ENCODE measurements at places on chromosomes 1 and 21. TPM values are rescaled to one million over a fixed set of nuclear protein-coding genes. Genes with fewer than 3 reads are reported as not detected.

- no peak for DNase-seq
Measured at GRCh38 chr1:234645964-234646363, 36.0 kb upstream of the IRF2BP2 start.

GRCh38 chr1:77238462-77238861 lies 19.2 kb upstream of the PIGK start:
- no peak for DNase-seq

The PGLYRP4 gene
- not detected for total RNA-seq

GRCh38 chr1:58722967-58723366 lies 23.1 kb upstream of the MYSM1 start:
- peak; percentile 56 for DNase-seq

- DNase-seq, result no peak
Measured at GRCh38 chr1:231214918-231215680, 25.9 kb upstream of the GNPAT start.

The LCE1B gene
- total RNA-seq, result not detected

The KIF21B gene
- total RNA-seq, result 49.3 TPM

- no peak for DNase-seq
Measured at GRCh38 chr1:165562571-165562970, 18.8 kb downstream of the LRRC52 start.

GRCh38 chr1:220875260-220875659 lies 4.0 kb upstream of the HLX start:
- no peak for DNase-seq

DNA sequence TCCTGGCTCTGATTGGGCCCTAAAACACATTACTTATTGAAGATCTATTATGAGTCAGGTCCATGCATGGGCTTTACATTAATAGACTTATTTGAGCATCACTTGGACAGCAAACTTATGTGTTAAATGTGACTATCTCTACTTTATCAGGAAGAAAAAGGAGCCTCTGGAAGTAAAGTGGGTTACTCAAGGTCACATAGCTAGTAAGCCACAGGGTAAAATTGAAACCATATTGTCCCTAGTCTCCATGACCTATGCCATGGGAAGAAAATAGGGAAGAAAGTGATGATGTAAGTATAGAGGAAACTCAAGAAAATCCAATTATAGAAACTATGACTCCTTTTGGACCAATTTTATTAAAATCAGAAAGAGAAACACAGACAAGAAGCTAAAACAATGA lies 555.3 kb downstream of the NUF2 start:
- DNase-seq, result no peak

DNA sequence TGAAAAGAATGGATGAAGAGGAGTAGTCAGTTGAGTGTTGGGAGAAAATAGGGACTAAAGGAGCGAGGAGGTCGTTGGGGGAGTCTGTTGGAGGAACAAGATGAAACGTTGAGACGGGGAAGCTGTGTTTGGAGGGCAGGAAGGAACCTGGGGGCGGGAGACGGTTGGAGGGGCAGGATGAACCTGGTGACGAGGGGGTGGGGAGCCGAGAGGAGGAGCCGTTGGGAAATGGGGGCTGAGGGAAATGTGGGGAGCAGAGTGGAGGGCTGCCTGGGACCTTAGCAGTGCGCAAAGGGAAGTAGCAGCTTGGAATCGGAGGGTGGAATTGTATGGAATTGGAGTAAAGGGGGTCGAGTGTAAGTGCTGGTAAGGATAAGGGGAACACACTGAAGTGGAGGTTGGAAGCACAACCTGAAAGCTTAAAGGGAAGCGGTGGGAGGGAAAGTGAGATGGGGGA lies 630 bp downstream of the MTF2 start:
- peak; percentile 77 for DNase-seq

DNA sequence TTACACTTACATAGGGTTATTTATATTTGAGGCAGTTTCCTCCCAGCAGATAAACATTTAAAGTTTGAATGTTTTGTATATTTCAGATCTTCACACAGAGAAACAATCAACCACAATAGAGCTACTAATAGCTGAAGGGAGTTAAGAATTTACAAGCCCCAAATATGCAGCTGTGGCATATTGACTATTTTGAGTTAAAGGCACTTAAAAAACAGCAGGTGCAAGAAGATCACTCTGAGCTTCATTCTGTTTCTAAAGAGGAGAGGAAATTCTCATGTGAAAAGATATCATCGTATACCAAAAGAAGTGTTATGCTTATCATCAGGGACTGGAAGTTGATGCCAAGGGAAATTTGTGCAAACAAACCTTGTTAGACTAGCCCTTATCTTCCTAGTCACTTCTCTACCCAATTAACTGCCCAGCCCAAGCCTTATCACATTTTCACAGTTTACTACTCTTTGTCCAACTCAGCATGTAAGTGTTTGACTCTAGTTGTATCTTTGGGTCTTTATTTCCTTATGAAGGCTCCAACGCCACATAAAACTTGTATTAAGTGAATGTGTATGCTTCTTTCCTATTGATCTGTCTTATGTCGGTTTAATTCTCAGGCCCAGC lies 66.3 kb upstream of the COG2 start:
- DNase-seq, result no peak

The OLIG2 gene
- total RNA-seq, result not detected

The AMY1A gene
- not detected for total RNA-seq

The PTPN22 gene
- 64.1 TPM for total RNA-seq

GRCh38 chr21:35136586-35137219 lies 87.6 kb upstream of the RUNX1 start:
- no peak for DNase-seq

DNA sequence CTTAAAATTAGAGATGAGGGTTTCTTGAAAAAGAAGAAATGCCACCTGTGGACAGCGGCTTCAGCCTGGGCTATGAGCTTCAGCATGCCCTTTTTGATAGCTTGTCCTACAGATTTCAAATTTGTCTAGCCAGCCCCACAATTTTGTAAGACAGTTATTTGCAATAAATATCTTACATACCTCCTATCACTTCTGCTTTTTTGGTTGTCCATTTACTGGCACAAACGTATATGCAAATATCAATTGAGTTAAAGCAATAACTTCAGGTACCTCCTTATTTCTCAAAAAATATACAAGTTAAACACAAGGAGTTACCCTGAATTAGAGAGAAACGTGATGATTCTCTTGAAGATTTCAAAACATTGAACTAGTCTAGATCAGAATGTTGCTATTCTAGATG lies 53.5 kb downstream of the OLFM3 start:
- DNase-seq, result no peak

DNA sequence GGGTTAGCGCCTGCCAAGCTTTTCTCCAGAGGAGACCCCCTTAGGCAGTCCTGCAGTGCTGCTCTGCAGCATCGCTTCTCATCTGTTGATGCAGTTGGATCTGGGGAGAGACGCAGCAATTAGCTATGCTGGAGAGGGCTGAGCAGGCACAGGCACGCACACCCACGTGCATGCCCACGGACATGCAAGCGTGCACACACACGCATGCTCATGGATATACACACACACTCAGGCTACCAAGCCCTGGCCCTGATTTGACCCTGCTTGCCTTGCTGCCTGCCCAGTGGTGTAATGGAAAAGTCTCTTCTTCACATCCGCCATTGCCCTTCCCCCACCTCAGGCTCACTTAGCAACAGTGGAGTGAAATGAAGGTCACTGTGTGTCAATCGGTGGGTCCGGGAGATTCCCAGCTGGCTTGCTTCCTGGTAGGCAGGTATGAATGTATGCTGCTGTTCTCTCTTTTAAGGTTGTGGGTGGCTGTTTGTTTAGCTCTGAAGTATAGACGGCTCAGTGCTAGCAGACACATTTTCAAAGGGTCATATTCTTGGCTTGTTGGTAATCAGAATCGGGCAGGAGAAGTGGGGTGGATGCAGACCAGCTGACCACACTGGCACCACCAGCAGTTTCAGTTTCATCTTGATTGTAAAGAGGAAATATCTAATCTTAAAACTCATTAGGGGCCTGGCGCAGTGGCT lies 9.5 kb downstream of the ATP1B1 start:
- DNase-seq, result no peak

DNA sequence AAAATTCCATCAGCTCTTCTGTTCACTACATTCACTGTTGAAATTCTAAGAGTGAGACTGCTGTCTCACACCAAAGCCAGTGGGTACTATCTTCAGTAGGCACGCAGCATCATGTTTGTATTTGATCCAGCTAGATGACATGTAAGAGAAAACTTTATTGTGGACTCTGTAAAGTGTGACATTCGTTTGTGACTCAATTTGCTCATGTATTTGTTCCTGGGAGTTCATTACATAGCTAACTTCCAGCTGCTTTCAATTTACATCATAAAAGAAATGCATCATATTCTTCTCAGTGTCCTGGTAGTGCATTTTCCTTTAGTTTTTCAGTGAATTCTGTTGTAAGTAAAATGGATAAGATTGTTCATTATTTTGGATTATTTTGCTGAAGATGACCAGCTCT lies 31.4 kb downstream of the CTH start:
- DNase-seq, result no peak

- DNase-seq, result no peak
Measured at GRCh38 chr1:87389546-87389945, 60.9 kb downstream of the LMO4 start.

The OR2T33 gene
- not detected for total RNA-seq

DNA sequence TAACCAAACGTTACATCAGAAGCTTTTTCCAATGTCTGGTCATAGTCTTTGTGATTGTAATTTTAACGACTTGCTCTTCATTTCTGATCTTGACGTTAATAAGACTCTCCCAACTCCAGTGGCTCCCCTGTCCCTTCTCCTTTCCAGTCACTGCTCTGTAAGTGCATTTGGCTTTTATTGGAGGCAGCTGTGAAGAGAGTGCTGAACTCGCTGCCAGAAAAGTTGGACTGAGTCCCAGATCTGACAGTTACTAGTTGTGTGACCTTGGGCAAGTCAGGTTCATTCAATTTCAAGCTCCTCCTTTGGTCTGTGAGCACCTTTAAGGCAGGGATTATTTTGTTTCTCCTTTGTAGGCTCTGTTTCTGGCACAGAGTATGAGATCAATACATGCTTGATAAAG lies 109.6 kb upstream of the TSPAN2 start:
- no peak for DNase-seq

The PAQR6 gene
- 4.6 TPM for total RNA-seq

GRCh38 chr1:14452551-14452950 lies 145.9 kb upstream of the KAZN start:
- DNase-seq, result no peak

The CXADR gene
- total RNA-seq, result 0.33 TPM

The SASS6 gene
- total RNA-seq, result 17.2 TPM

- no peak for DNase-seq
Measured at GRCh38 chr1:243964915-243965314, 86.2 kb upstream of the ZBTB18 start.

GRCh38 chr1:67790201-67790692 lies 43.0 kb downstream of the GNG12 start:
- DNase-seq, result no peak

The ADGRL2 gene
- total RNA-seq, result 0.17 TPM

The SH2D5 gene
- total RNA-seq, result 0.23 TPM

- no peak for DNase-seq
Measured at GRCh38 chr1:29412591-29412990, 176.3 kb downstream of the PTPRU start.

Data from activated CD4-positive, alpha-beta T cell treated with anti-CD3 and anti-CD28 coated beads, Interleukin-2, amount 10 ng/mL, durations not matched to agents 24 days and 14 days (primary cell).